GM12892 (cell line): ENCODE measurements at places on chromosomes 3 and 15.

- DNase-seq: no peak
Observed at GRCh38 chr3:19559724-19560442, 374.1 kb downstream of the EFHB start.

- DNase-seq: no peak
Observed at GRCh38 chr15:96324940-96325540, 5.5 kb upstream of the NR2F2 start.

- DNase-seq: no peak
Observed at GRCh38 chr15:57035664-57036063, 117.2 kb downstream of the TCF12 start.

DNA sequence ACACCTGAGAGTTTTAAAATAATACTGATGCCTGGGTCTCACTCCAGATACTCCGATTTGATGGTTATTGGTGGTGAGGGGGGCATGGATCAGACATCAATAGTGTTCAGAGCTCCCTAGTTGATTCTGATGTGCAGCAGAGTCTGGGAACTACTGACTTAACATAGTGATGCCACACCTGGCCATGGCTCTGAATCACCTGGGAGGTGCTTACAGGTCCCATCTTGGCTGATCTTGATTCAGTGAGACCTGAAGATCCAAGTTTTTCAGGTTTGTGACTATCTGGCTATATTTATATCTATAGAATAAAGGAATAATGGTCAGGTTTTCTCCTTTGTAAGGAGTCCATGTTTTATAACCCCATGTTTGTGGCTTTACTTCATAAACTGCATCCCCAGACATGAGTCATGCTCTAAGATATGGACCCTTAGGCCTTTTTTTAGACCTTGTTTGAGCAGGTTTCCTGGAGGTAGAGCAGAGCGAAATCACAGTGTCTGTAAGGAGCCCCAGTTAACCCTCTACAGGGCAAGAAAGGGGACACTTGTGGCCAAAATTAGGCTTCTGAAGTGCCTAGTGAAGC, 101.4 kb downstream of the LARS2 start:
- no peak for DNase-seq

- no peak for DNase-seq
Observed at GRCh38 chr3:71391361-71391760, 192.2 kb downstream of the FOXP1 start.

DNA sequence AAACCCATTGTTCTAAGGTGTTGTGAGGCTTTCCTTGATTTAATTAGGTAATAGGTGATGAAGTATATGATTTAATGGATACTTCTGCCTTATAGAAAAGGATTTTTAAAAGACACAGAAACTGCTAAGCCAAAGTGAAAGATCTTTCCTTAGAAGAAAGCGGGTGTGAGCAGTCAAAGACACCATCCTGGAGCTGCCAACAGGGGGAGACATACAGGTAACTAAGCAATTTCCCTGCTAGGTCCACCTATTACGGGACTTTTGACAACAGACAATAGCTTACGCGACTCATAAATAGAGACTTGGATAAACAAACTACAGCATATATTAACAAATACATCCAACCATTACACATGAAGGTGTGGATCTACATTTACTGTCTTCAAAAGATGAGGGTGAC, 669.5 kb downstream of the SQOR start:
- no peak for DNase-seq

GRCh38 chr3:8317661-8318649, 183.7 kb upstream of the LMCD1 start:
- DNase-seq: no peak

- DNase-seq: no peak
Observed at GRCh38 chr3:144034715-144035290, 63.2 kb downstream of the DIPK2A start.

DNA sequence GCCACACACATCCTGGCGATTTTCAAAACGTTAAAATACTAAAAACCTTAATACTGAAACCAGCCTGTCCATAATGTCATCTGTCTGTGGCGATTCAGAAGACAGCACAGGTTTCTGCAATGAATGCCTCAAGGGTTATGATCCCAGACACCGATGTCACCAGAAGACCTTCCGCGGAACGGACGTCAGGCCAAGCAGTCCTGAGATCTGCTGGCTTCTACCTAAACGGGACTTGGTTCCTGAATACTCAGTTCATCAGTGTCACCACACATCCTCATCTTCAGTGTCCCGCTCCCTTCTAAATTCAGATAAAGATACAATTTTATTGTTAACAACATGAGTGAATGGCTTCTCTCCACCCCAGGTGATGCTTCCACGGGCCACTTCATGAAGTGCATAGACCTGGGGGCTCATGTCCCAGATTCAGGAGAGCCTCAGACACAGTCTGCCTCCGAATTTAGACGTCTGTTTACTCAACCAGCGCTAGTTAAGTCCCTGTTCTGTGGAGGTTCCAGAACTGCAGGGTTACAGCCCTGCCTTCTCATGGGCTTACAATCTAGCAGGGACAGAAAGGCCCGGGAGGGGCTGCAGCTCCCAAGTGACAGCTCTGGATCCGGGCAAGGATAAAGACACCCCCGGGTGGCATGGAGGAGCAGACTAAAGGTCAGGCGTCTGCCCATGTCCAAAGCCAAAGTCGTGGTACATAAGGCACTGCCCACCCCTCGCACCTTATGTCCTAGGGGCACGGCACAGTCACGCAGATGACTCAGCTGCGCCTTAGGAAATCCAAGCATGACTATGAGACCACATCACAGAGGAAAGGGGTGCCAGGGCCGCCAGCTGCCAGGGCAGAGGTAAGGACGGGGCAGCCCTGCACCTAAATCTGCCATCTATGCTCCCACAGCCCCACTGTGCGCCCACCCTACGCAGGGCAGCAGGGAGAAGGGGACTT, 75.9 kb downstream of the VGLL4 start:
- no peak for DNase-seq

- DNase-seq: no peak
Observed at GRCh38 chr15:68651916-68652525, 73.2 kb downstream of the CORO2B start.

- DNase-seq: no peak
Observed at GRCh38 chr3:141294848-141295247, 63.2 kb downstream of the PXYLP1 start.

GRCh38 chr3:169827712-169828111, 15.0 kb upstream of the LRRC34 start:
- DNase-seq: no peak

GRCh38 chr3:94482686-94483085, 419.8 kb downstream of the NSUN3 start:
- DNase-seq: no peak

GRCh38 chr3:22276351-22276750, 525.3 kb upstream of the ZNF385D start:
- no peak for DNase-seq

DNA sequence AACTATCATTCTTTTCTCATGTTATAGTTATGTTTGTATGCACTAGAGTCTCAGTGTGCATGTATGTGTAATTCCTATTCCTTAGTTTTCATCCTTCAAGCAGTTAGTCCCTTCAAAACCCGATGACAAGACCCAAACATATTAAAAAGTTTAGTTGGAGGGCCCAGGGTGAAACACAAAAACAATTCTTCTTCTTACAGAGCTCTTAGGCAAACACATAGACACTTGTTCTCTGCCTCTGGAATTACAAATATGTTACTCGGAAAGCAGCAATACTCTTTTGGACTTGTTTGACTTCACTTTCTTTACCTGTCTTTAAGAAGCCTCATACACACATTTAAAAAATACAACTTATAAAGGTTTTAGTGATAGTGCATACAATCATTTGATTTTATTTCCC, 763 bp upstream of the CNTN6 start:
- DNase-seq: no peak

GRCh38 chr3:196179380-196180308, 31.6 kb downstream of the ZDHHC19 start:
- DNase-seq: peak; percentile 71

DNA sequence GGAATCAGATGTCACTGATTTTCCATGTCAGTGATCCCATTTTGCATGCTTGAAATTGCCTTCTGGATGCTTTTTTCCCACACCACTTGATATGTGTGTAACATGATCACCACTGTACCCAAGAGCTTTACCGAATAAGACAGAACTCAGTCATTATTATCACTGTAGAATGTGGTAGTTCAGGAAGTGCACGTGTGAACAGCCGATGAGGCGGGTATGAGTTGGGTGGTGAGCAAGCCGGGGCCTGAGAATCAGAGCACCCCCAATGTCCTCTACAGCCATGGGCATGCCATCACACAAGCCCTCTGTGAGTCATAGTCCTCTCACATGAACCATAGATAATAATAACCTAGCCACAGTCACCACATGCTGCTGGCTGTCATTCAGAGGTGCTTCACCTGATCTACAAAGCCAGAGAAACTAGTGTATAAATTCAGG, 470.8 kb downstream of the SOX2 start:
- no peak for DNase-seq

DNA sequence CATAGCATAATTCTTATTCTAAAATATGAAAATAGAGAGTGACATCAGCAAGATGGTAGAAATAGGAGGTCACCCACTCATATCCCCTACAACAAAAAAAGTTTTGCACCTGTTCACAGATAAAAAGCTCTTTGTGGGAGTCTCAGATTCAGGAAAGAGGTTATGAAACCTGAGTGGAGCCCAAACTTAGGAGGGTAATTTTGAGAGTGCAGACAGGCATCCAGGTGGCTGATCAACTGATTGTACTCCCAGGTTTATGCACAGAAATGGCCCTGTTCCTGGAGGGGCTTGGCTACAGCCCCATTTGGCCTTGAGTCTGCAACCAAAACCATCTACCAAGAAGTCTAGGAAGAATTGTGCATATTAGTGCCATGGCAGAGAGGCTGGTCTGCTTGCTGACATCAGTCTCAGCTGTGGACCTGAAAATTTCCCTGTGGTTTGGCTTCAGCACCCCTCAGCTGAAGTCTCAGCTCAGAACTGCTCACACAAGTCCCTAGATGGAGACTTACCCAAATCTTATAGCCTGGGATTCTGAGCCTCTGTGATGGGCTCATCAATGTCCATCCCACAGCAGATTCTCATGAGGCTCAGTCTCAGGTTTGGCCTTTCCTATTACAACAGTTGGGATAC, 291.6 kb downstream of the IL20RB start:
- DNase-seq: no peak

- DNase-seq: no peak
Observed at GRCh38 chr3:153396581-153396980, 234.6 kb downstream of the RAP2B start.

DNA sequence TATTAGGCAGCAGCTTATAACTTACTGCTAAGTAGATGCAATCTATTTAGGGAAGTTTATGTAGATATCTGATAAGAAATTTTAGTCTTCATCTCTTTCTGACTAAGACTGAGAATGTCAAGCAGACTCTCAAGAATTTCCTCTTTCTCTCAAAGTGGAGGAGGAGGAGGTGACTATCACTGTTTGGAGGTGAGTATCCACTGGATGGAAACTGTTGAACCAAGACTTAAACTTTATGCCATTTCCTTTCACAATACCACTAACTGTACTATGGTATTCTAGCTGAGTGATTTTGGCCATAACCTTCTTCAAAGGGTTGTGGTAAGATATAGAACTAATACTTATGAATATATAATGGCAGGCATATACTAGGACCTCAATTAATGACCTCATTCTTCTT, 64.6 kb downstream of the TPRG1 start:
- DNase-seq: no peak

GRCh38 chr15:32844118-32844711, 126.4 kb downstream of the GREM1 start:
- no peak for DNase-seq

GRCh38 chr3:13235897-13236296, 162.7 kb upstream of the IQSEC1 start:
- DNase-seq: no peak

DNA sequence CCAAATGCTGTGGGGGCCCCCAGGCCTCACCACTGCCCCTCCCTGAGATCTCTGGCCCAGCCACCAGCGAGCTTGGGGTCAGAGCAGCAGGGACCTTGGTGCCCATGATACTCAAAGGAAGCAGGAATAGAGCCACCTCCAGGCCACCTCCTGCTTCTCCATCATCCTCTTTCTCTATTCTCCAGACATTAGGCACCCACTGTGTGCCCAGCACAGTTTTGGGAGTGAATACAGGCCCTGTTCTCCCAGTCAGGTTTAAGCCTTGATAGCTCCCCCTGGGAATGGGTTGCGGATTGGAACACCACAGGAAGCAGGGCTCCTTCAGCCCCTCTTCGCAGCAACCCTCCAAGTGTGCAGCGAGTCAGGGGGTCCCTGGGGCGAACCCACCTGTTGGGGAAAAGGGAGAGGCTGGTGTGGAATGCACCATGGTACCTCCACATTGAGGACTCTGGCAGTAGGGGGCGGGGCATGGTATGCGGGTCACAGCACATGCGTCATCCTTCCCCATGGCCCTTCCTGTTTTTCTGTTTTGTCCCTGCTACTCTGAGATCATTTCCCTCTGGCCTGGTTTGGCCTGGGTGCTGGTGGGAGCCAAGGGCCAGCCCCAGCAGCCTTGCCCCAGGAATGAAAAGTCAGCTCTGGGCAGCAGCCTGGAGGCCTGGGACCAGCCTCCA, 14.2 kb upstream of the SEMA3B start:
- DNase-seq: no peak

DNA sequence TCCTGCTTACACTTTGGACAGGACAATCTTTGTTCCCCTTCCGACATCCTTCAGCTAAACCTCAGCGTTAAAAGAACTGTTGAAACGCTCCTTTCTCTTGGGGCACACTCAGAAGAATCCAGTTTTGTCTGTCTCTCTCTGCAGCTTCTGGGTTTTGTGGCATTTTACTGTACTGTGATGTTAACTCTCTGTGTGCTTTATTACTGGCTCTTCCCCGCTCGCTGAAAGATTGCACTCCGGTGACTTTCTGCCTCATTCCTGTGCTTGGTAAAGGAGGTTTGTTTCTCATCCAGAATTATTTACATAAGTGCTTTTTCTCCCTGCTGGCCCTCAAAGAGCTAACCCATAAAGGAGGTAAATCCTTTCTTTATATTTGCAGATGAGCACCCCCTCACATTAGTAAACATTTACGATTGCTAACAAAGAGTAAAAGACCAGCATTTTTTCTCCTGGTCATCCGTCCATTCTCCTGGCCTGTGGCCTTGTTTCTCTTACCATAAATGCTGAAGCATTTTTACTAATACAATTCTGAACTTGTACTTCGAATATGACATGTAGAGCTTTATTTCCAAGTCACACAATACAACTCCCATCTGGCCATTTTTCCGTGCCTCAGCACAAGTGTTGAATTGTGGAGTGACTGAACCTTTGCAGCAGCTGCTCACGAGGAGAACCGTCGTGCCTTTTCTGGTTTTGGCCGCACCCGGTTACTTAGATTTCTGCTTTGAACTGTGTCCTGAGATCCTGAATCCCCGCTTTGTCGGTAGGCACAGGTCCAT, 69.3 kb upstream of the RPL35A start:
- DNase-seq: no peak

DNA sequence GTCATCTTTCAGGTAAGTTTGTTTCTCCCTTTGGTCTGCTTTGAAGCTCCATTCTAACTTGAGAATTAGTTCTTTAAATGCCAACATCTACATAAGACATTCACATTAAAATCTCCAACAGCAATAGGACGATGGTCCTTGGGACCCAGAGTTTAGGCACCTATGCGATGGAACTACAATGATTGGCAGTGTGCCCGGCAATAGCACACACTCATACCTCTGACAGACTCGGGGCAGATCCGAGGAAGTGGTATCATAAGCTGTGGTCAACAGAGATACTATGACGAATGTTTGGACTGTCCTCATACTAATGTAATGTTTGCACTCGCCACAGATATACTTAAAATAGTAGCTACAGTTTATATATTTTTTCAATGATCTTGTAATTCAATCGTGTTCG, 34.2 kb upstream of the NR2F2 start:
- DNase-seq: no peak
